ENCODE measurements at places on chromosomes 1 and 21. TPM values are rescaled to one million over a fixed set of nuclear protein-coding genes. Genes with fewer than 3 reads are reported as not detected.

LRRC53 gene
- total RNA-seq, result not detected

FCRL2 gene
- total RNA-seq, result not detected

RRP15 gene
- 6.8 TPM for total RNA-seq

OR2AK2 gene
- total RNA-seq, result not detected

PDPN gene
- 4.5 TPM for total RNA-seq

RAB13 gene
- 112 TPM for total RNA-seq

KRTAP13-4 gene
- not detected for total RNA-seq

STIL gene
- total RNA-seq, result 2.6 TPM

C2CD4D gene
- total RNA-seq, result not detected

PSMD4 gene
- 248 TPM for total RNA-seq

ALG14 gene
- total RNA-seq, result 2.8 TPM

FBLIM1 gene
- 53.4 TPM for total RNA-seq

CDA gene
- 1.3 TPM for total RNA-seq

FAM72B gene
- 0.50 TPM for total RNA-seq

ABCA4 gene
- not detected for total RNA-seq

TMPRSS2 gene
- total RNA-seq, result not detected

TMEM201 gene
- total RNA-seq, result 3.2 TPM

AHCTF1 gene
- total RNA-seq, result 23.1 TPM

ITLN1 gene
- total RNA-seq, result not detected

OR2G6 gene
- not detected for total RNA-seq

ADAMTS5 gene
- total RNA-seq, result 9.3 TPM

MAEL gene
- total RNA-seq, result not detected
